ENCODE measurements at places on chromosomes 11 and 22. TPM values are rescaled to one million over a fixed set of nuclear protein-coding genes. Genes with fewer than 3 reads are reported as not detected.

The RAG1 gene
- total RNA-seq: 0.72 TPM

The RASSF10 gene
- total RNA-seq: not detected

The STIM1 gene
- 13.9 TPM for total RNA-seq

The LSP1 gene
- total RNA-seq: not detected

The KRTAP5-7 gene
- not detected for total RNA-seq

DNA sequence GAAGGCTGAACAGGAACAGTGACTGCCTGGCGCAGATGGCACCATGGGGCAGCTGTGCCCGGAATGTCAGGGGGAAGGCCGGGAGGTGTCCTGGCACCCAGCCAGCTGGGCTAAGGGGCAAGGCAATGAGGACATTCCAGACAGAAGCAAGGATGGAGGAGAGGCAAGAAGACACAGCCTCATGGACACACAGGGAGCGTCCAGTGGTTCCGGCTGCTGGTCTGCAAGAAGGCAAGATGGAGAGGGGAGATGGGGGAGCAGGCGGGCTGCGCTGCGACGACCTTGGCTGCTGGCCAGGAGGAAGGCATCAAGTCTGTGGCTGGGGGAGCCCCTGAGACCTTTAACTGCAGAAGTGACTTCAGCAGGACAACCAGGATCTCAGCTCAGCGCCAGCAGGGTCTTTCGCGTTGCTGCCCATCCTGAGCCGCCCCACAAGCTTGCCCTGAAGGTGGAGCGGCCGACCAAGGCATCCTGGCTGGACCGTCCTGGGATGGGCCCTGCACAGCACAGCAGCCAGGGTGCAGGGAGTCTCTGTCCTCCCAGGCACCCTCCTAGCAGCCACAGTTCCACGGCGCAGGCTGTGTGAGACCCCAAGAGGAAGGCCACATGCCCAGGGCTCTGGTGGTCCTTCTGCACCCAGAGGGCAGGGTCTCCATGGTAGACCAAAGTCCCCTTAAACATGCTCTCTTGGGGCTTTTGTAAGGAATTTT is 531.7 kb downstream of the BRD1 start:
- DNase-seq: no peak

DNA sequence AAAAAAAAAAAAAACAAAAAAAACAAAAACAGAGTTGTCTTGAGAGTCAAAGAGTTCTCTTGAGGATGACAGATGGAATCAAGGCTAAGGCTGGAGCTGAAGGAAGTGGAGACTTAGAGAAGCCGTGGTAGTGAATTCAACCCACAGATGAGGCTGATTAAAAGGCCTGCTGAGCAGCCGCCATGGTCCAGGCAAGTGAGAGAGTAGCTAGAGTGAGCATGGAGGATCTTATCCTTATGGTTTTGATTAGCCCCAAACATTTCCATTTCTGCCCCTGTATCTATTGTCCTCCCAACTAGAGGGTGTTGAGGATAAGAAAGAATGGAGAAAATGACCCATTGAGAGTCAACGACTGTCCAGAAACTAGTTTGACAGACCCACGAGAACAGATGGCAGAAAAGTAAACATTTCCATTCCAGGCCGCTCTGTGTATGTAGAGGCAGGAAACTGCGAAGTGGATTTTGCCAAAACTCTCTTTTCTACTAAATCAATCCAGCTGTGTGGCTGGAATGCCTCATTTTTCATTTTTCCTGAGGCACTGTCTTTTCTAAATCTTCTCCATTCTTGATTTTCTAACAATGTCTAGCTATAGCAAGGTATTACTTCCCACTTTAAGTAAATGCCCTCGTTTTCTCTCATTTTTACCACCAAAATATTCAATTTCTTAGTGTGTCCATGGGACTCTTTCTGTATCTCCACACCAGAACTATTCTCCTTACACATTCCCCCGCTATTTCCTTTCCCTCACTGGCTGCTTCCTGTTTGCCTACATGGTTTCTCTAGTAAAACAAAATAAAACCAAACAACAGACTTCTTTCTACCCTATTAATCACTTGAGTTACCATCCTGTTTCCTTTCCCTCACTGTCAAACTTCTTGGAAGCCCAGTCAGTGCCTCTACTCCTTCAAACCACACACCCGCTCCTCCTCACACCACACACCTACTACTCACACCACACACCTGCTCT is 5.4 kb upstream of the MMP8 start:
- DNase-seq: peak; percentile 57

GRCh38 chr11:46674463-46675287 is 25.7 kb downstream of the ARHGAP1 start:
- peak; percentile 18 for DNase-seq

DNA sequence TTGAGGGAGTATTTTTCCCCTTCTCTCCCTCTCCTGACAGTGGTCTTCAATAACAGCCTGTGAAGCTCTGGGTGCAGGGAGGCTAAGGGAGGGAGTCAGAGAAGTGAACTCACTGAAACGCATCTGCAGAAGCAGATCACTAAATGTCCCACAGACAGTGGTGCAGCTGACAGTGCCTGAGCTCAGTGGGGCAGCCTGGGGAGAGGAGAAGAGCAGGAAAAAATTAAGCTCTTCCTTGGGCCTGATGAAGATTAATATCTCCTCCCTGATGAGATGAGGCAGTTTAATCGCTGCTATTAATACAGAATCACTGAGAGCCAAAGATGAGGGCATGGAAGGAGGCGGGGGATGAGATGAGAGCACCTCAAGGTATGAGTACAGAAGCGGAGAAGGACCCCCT is 180.8 kb downstream of the LARGE1 start:
- no peak for DNase-seq

GRCh38 chr11:128563308-128563707 is 24.1 kb downstream of the ETS1 start:
- no peak for DNase-seq

DNA sequence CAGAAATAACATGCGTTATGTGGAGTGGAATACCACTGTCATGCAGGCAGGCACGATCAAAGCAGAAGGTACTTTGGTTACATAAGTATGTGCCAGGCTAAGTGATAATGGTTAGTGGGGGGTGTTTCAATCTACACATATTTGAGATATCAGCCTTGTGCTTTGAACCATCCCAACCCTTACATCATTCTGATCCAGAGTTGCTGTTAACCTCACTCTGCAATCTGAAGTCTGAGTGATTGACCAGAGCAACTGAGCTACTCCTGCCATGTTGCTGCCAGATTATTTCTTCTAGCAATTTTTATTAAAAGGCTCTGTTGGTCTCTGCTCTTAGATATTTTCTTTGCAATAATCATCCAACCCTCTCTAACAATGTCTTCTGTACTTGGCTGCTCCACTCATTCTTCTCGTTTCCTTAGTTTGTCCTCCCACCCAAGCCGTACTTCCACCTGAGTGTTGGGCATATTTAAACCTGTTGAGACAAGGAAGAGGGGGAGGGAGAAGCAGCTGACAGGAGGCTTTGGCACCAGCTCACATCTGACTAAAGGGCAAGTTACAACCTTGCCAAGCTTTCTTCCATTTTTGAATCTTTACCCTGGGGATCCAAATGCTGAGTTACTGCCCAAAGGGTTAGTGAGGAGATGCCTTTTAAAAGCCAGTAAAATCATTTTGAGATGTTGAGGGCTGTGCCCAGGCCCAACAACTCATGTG is 114.1 kb upstream of the SESN3 start:
- DNase-seq: no peak
